ENCODE measurements at places on chromosomes 3 and 15. TPM values are rescaled to one million over a fixed set of nuclear protein-coding genes. Genes with fewer than 3 reads are reported as not detected.

ACKR4 gene
- not detected for total RNA-seq

C3orf80 gene
- total RNA-seq, result 2.2 TPM

GRCh38 chr15:35455201-35455600 is 90.8 kb downstream of the DPH6 start:
- H3K27ac ChIP-seq, result no peak overlapping the region
- H3K36me3 ChIP-seq, result no peaks in the 10 kb centered on the region
- H3K4me1 ChIP-seq, result peaks cover 23% of the 10 kb centered on the region
- H3K4me3 ChIP-seq, result no peak overlapping the region
- no peak for DNase-seq

DNA sequence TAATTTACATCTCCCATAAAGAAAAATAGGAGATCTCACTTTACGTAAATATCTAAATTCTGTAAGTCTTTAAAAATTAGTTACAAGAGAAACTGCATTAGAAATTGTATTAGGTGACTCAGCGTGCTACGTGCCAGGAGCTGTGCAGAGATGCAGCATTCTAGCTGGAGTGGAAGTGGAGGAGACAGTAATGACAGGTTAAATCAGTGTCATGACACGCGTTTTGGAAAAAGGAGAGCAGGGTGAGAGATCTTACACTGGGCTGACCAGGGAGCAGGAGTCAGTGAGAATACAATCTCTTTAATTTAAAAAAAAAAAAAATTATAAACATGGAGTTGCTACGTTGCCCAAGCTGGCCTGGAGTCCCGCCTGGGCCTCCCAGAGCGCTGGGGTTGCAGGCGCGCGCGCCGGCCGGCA is 635 bp downstream of the TUBGCP5 start:
- peak overlapping the region; percentile 84 for H3K4me3 ChIP-seq
- peaks cover 20% of the 10 kb centered on the region for H3K36me3 ChIP-seq
- DNase-seq, result peak; percentile 73
- peak overlapping the region; percentile 71 for H3K27ac ChIP-seq
- peaks cover 12% of the 10 kb centered on the region for H3K4me1 ChIP-seq

DNA sequence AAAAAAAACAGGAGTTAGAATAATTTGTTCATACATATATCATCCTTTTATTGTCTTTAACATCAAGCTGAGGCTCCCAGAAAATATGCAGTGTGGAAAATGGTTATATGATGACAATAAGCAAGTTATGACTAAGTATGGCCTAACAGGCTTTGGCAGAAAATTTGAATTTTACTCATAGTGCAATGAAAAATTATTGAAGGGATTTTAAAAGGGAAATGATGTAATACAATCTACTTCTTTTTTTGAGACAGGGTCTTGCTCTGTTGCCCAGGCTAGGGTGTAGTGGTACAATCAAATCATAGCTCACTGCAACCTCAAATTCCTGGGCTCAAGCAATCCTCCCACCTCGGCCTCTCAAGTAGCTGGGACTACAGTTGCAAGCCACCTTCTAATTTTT is 78.7 kb downstream of the FAIM start:
- H3K27me3 ChIP-seq, result no peaks in the 10 kb centered on the region
- peak overlapping the region; percentile 65 for H3K27ac ChIP-seq
- peak; percentile 6 for DNase-seq
- peaks cover 2% of the 10 kb centered on the region for H3K36me3 ChIP-seq
- peaks cover 18% of the 10 kb centered on the region for H3K4me1 ChIP-seq
- H3K4me3 ChIP-seq, result no peak overlapping the region

SLC24A5 gene
- not detected for total RNA-seq

DNA sequence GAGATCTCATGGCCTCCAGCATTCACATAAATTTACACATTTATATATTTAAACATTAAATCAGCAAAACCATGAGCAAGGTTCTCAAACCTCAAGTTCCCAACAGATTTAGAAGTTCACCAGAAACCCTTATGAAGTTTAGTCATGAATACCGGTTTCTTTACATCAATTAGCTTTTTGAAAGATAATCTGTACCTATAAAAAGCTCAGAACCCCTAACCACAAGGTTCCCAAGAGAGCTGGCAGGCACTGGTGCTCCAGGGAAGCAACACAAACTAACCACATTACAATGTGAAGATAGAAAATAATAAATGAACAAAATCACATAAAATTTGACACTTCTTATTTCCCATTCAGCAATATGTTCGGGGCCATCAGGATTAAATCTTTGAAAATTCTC is 150.9 kb downstream of the FBN1 start:
- peak overlapping the region; percentile 90 for H3K27ac ChIP-seq
- no peak for DNase-seq

- no peak overlapping the region for H3K27ac ChIP-seq
- peaks cover 94% of the 10 kb centered on the region for H3K27me3 ChIP-seq
- H3K4me3 ChIP-seq, result no peak overlapping the region
Observed at GRCh38 chr15:60009124-60009960, 5.2 kb downstream of the FOXB1 start.

- no peak overlapping the region for H3K4me3 ChIP-seq
- H3K27ac ChIP-seq, result no peak overlapping the region
- DNase-seq, result no peak
- H3K27me3 ChIP-seq, result peaks cover 5% of the 10 kb centered on the region
- H3K36me3 ChIP-seq, result no peaks in the 10 kb centered on the region
- H3K4me1 ChIP-seq, result no peaks in the 10 kb centered on the region
Observed at GRCh38 chr3:61522626-61523025, 38.7 kb upstream of the PTPRG start.

DNA sequence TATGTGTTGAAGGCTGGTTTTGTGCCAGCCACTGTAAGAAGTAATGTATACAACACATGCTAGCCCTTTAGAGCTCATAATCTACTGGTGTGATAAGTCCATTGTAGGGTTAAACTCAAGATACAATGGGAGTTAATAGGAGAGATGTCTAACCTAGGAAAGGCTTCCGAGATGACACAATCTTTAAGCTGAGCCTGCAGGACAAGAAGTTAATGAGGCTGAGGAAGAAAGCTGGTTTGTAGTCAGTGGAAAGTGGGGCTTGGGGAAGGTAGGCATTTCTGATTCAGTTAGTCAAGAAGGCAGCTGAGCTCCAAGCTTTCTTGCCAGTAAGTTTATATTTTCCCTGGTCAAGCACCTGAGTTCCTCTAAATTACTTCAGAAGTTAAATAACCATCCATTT is 83.0 kb upstream of the TGFBR2 start:
- no peaks in the 10 kb centered on the region for H3K27me3 ChIP-seq
- no peaks in the 10 kb centered on the region for H3K36me3 ChIP-seq
- H3K4me3 ChIP-seq, result no peak overlapping the region
- no peak for DNase-seq
- peaks cover 7% of the 10 kb centered on the region for H3K4me1 ChIP-seq

GRCh38 chr3:43015991-43016865 is 37.1 kb downstream of the GASK1A start:
- no peaks in the 10 kb centered on the region for H3K4me1 ChIP-seq
- H3K27ac ChIP-seq, result no peak overlapping the region
- no peak overlapping the region for H3K4me3 ChIP-seq

GRCh38 chr3:62183087-62183486 is 190.3 kb downstream of the FEZF2 start:
- no peaks in the 10 kb centered on the region for H3K27me3 ChIP-seq
- no peaks in the 10 kb centered on the region for H3K4me1 ChIP-seq
- H3K4me3 ChIP-seq, result no peak overlapping the region
- DNase-seq, result no peak
- H3K36me3 ChIP-seq, result no peaks in the 10 kb centered on the region

GRCh38 chr15:76576523-76577279 is 240.1 kb downstream of the ISL2 start:
- H3K4me1 ChIP-seq, result peaks cover 7% of the 10 kb centered on the region
- H3K36me3 ChIP-seq, result no peaks in the 10 kb centered on the region
- no peak overlapping the region for H3K27ac ChIP-seq
- no peaks in the 10 kb centered on the region for H3K27me3 ChIP-seq

MESP2 gene
- total RNA-seq, result 0.72 TPM

DNA sequence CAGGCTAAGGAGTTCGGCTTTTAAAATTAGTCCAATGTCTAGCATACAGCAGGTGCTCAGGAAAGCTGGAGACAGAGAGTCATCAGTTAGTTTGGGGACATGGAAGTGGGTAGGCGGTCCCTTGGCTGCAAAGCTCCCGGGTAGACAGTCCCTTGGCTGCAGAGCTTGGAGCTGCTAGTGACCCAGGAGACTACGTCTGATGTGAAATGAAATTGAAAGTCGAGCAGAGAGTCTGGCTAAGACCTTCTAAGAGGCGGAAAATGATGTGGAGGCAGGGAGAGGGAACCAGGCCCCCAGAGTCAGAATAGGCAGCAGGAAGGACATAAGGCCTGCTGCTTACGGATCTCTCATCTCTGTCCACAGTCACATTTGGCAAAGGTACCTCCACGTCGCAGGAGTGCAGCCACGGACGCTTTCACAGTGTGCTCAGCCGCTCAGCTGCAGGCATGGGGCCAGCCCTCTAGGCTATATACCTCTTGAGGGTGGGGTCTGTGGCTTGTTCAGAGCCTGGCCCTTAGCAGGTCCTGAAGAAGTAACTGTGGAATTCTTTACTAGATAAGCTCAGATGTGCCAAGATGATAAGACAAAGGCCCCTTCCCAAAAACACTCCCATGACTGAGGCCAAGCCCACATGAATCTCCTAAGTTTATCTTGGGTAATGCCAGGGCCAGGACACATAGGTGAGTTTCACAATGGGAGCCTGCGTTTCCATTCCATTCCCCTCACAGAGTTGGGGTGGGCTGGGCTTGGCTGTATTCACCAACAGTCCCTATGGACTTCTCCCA is 131.7 kb downstream of the XXYLT1 start:
- H3K27me3 ChIP-seq, result no peaks in the 10 kb centered on the region
- H3K4me3 ChIP-seq, result no peak overlapping the region

Measured in osteoblast (primary cell).